Activated CD8-positive, alpha-beta memory T cell treated with anti-CD3 and anti-CD28 coated beads, Interleukin-2, amount 50 U/mL, for 4 hours (primary cell): ENCODE measurements at places on chromosomes 16 and 17.

GRCh38 chr17:17402558-17402957, 74.2 kb upstream of the MED9 start:
- no peak for DNase-seq

DNA sequence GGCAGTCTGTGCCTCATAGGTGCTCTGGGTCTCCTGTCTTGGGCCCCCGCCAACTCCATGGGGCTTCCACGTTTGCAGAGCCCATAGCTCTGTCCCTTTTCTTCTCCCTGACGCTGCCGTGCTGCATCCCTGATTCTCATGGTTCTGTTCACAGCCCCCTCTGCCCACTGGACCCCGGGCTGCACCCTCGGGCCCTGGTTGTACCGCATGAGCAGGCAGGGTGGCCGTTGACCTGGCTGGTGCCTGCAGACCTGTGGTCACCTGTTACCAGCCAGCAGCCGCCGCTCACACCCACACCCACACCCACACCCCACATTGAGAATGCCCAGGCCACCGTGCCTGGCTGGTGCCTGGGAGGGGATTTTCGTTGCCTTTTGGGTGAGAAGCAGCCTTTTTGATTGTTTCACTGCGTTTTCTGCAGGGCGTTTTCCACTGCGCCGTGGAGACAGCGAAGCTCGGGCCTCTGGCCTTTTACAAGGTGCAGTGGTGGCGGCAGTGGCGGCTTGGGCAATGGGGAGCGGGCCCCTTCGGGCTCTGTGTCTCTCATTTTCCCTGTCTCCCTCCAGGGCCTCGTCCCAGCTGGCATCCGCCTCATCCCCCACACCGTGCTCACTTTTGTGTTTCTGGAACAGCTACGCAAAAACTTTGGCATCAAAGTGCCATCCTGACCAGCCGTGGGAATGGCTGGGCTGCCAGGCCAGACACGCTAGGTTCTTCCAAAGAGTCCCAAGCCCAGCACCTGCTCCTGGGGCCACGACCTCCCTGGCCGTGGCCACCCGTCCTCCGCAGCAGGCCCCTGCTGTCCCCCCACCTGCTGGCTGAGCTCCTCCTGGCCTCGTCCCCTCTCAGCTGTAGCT, 7.6 kb downstream of the SLC25A10 start:
- DNase-seq: no peak

DNA sequence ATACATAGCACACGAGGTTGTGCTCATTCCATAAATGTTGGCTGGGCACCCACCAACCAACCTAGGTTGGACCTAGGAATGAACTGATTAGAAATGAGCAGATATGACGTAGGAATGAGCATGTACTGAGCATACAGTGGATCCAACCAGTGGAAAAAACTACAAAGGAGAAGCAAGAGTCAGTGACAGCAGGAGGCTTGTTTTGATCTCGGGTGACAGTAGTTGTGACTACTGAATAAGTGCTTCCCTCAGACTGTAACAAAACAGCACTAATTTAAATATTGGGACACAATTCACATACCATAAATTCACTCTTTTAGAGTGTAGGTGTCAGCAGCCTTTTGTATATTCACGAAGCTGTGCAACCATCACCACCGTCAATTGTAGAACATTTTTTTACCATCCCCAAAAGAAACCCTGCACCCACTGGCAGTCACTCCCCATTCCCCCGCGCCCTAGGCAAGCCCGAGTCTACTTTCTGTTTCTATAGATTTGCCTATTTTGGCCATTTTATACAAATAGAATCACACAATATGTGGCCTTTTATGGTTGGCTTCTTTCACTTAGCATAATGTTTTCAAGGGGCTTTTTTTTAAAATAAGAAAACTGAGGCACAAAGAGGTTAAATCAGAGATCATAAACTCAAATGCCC, 7.0 kb downstream of the VAC14 start:
- no peak for DNase-seq

DNA sequence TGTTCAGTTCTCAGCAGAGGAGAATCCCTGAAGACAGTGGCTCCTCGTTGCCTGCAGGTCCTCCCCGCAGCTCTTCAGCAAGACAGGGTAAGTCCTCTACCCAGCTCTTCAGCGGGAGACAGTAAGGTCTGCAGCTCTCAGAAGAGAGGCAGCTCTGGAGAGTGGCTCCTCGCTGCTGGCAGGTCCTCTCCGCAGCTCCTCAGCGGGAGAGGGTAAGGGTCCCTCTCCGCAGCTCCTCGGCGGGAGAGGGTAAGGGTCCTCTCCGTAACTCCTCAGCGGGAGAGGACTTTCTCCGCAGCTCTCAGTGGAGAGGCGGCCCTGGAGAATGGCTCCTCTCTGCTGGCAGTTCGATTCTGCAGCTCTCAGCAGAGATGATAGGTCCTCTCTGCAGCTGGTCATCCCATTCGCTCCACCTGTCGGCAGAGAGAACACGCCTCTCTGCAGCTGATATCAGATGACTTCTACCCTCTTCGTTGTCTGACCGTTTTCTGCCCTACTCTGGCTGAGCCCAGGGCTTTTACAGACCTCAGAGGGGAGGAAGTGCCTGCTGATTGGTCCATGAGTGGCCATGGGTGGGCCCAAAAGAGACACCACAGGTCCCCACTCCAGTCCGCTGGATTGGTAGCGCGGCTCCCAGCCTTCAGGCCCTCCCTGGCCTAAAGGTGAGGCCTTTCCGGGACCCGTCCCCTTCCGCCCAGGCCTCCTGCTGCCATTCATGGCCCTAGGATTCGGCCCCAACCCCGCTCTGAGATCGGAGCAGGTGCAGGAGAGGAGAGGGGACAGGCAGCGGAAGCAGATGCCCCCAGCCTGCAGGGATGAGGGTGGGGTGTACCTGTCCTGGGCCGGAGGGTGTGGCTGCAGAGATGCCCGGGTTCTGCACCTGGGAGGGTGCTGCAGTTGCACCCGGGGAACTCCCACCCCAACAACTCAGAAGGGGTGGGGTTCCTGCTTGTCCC, 11.9 kb upstream of the SHCBP1 start:
- no peak for DNase-seq

DNA sequence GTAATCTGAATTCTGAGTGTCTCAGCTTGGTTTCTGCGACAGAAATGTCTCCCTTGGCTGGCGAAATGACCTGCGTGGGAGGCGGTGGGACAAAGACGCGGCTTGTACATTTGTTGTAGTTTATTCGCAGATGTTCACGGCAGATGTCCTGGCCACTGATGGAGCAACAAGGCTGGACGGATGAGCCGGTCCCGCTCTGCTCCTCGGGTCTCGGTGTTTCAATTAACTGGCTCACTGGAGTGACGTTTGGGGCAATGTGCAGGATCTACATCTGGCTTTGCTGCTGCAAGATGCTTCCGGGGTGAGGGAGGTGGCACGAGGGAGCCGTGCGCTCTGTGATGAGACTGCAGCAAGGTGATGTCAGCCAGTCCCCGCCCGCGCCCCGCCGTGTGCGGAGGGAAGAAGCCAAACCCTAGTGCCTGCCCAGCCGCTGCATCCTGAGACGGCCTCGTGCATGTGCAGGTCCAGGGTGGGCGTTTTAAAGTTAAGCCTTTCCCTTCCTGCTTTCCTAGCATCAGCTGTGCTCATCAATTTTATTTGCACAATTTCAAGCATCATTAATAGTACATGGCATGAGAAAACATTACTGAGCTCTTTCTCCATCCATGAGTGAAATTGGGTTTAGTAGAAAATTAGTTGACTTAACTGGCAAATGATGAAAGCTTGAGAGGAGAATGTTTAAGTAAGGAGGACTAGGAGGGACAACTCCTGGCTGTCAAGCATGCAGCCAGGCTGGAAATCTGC, 44.4 kb downstream of the MGAT5B start:
- no peak for DNase-seq

DNA sequence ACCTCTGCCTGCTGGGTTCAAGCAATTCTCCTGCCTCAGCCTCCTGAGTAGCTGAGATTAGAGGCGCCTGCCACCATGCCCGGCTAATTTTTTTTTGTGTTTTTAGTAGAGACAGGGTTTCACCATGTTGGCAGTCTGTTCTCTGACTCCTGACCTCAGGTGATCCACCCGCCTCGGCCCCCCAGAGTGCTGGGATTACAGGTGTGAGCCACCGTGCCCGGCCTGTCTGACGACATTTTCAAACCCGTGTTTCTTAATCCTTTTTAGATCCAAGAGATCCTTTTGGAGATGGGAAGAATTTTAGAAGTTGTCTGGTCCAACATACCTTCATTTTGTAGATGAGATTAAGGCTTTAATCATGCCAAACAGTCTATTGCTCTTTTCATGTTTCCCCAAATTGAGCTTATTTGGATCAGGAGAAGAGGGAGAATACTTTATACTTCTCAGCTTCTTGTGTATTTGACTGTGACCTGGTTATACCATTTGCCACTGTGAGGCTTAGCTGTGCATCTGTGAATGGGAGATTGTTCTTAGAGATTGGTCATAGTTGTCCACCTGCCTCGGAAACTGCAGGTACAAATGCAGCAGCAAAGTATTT, 25.8 kb downstream of the USP10 start:
- DNase-seq: no peak

- no peak for DNase-seq
Observed at GRCh38 chr16:54444851-54445458, 158.4 kb upstream of the IRX3 start.

DNA sequence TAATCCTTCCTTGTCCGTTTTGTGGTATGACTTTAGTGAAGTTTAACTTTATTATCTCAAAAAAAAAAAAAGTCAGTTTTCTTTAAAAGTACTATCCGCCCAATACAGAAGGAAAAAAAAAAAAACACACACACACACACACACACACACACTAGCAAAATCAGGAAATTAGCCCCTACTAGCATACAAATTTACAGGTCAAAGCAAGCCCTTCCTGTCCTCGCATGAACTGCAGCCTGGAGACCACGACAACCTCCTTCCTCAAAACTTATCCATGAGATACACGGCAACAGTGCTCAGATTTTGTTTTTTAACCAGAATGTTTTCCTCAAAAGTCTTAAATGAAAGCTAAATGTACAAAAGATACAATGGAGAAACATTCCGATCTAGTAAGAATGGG, 16.2 kb downstream of the NCOR1 start:
- DNase-seq: no peak

GRCh38 chr16:49158029-49158642, 123.5 kb downstream of the CBLN1 start:
- DNase-seq: no peak

DNA sequence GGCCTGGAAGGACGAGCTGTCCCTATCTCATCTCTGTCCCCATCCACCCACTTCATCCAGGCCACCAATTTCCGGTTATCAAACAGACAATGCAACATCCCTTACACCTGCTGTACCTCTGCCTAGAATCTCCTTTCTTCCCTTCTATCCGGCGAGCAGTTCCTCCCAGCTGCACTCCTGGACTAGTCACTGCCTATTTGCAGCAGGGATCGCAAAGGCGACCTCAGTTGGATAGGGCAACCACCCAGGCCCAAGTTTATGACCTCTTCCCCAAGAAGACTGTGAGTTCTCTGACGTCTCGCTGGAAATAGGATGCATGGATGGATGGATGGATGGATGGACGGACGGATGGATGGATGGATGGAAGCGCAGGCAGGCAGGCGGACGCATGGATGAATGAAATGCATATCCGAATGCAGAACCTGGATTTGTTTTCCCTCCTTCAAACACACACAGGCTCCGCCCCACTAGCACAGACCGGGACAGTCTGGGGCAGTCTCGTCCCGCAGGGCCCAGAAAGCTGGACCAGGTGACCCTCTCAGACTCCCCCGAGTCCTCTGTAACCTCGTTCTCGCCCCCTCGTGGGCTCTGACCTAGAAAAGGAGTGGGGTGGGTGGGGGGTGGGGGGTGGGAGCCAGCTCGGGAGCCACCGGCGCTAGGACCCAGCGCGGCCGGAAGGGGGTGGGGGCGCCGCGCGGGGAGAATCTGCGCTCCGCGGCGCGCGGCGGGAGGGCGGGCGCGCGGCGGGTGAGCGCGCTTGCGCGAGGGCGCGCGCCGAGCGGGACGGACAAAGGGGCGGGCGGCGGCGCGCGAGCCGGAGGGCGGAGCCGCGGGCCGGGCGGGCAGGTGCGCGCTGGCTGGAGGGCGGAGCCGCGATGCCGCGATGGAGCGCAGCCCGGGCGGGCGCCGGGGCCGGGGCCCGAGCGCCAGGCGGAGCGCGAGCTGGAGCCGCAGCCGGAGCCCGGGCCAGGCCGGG, at the start of gene SBK1:
Gene SBK1, plus strand, starts transcription at position 875 of the 976 bp plus-strand sequence. CDS start 24,867 bp downstream, outside the sequence.
- DNase-seq: peak; percentile 83

- no peak for DNase-seq
Observed at GRCh38 chr17:3894911-3895343, 2.1 kb upstream of the CAMKK1 start.

DNA sequence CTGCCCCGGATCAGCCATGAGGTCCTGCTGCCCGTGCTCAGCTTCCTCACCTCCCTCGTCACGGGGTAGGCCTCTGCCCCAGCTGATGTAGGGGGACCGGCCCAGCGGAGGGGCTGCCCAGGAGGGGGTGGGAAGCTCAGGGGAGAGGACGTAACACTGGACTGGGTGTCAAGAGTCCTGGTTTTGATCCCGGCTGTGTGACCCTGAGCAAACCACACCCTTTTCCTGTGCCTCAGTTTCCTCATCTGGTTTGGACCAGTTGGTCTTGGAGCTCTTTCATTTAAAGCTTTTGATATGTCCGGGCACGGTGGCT, 6.6 kb downstream of the WDR81 start:
- DNase-seq: no peak

- DNase-seq: no peak
Observed at GRCh38 chr17:73650140-73650539, 5.9 kb upstream of the SDK2 start.

DNA sequence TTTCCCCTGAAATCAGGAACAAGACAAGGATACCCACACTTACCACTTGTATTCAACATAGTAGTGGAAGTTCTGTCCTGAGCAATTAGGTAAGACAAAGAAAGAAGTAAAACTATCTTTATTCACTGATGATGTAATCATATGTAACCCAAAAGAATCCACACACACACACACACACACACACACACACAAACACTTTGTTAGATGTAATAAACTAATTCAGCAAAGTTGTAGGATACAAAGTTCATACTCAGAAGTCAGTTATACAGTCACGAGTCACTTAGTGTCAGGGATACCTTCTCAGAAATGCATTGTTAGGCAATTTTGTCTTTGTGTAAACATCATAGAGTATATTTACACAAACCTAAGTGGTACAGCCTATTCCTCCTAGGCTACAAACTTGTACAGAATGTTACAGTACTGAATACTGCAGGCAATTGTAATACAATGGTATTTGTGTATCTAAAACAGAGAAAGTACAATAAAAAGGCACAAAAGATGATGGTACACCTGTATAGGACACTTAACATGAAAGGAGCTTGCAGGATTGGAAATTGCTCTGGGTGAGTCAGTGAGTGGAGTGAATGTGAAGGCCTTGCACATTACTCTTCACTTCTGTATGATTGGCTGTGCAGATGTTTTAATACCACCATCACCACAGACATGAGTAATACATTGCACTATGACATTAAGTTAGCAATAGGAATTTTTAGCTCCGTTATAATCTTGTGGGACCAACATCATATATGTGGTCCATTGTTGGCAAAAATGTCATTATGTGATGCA, 370.1 kb downstream of the ZFHX3 start:
- no peak for DNase-seq
